Cerebellar nuclear complex (tissue), 1 donor: ENCODE measurements at places on chromosomes 1 and 21.

DNA sequence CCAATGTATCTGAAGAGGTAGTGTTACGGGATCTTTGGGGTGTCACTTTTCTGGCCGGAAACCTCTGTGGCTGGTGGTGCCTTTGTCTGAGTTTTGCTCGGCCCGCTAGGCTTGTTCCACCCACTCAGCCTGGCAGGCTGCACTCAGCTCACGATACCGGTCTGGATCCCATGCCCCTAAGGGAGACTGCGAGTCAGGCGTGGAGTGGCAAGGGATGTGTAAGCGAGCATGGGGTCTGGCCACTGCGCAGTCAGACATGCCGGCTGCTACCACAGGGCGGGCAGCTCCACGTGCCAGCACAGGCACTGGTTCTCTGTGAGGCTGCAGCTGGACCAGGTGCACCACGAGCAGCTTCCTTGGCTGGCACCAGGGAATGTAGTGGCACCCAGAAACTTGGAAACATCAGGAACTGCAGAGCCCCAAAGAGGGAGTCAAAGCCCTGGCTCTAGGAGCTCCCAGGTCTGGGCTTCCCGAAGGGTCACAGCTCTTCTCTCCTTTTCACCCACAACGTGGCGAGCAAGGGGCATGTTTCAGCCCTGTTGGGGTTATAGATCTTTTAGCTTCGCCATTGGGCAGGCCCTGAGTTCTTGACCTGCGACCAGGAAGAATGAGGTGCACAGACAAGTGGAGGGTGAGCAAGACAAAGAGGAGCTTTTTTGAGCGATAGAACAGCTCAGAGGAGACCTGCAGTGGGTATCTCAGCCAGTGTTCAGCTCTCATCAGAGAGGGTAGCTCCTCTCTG lies 23.8 kb upstream of the LRRC8C start:
- DNase-seq: no peak

DNA sequence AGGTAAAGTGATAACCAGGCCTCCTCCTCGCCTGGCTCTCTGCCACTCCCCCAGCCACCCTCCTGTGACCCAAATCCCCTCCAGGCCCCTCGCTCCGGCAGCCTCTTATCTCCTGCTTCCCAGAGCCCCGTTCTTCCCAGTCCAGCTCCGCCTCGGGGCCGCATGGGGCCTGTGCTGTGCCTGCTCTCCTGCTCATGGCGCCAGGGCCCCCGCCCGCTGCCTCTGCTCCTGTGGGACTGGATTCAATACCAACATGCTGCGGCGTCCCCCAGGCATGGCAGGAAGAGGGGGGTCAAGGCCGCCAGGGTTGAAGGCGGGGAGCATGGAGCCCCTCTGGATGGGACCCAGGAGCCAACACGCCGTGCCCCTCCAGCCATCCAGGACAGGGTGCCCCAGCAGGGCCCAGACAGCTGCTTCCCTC lies 213.0 kb upstream of the VAMP3 start:
- DNase-seq: no peak

DNA sequence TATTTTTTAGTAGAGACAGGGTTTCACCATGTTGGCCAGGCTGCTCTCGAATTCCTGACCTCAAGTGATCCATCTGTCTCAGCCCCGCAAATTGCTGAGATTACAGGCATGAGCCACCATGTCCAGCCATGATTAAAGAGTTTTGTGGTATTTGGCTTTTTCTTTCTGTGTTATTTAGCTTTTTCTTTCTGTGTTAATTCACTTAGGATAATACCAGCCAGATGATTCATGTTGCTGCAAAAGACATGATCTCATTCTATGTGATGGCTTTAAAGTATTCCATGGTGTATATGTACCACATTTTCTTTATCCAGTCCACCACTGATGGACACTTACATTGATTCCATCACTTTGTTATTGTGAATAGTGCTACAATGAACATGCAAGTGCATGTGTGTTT lies 1135.2 kb downstream of the AMY1C start:
- DNase-seq: no peak

GRCh38 chr21:19122356-19122755 lies 718.8 kb upstream of the TMPRSS15 start:
- DNase-seq: no peak

DNA sequence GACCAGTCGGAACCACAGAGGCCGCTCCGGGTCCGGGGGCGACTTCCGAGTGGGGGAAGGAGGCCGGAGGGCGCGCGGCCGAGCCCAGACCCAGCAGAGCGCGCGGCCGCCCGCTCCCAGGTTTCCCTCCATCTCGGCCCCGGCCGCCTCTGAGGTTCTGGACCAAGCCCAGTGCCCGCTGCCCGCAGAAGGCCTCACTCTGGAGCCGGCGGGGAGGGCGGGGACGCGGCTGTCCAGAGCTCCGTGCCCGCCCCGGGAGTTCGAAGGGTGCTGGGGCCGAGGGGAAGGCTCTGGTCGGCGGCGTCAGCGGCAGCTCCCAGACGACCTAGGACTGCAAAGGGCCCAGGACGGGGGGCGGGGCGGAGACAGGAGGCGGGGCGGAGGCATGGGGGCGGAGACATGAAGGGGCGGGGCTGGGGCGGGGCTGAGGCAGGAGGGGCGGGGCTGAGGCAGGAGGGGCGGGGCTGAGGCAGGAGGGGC lies 48.0 kb upstream of the SLC19A1 start:
- DNase-seq: no peak

DNA sequence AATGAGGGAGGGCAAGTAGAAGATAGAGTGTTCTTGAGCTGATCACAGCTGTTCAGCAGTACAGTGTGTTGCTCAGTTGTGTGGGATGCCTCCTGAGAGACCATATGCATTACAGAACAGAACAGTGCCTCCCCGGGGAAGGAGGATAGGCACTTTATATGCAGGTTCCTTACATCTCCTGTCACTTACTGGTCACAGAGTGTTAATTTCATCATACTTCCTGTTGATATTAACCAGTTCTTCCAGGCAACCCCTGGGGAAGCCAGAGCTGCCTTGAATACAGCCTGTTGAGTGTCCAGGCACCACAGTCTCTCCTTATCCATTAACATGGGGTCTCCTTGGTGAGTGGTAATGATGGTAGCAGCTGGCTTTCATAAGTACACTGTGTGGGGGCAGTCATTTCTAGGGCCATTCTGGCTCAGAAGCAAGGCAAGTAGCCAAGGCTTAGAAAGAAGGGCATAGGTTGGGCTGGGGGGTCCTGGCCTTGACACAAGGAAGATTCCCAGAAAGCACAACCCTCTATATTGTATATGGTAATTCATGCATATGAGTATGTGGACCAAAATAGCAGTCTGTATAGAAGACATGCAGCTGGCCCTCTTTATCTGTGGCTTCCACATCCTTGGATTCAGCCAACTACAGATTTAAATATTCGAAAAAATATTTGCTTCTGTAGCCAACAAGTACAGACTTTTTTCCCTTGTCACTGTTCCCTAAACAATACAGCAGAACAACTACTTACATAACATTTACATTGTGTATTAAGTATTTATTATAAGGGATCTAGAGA lies 142.4 kb downstream of the ZP4 start:
- DNase-seq: no peak

DNA sequence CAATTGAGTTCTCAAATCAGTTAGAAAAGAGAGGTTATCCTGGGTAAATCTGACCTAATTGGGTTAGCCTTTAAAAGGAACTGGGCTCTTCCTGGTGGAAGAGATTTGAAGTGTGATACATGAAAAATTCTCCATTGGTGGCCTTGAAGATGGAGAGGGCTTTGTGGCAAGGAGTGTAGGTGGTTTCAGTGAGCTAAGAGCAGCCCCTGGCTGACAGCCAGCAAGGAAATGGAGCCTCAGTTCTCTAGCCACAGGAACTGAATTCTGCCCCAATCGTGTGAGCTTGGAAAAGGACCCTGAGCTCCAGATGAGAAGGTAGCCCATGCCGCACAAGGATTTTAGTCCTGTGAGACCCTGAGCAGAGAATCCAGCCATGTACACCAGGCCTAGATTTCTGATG lies 12.7 kb upstream of the HYI start:
- no peak for DNase-seq

- no peak for DNase-seq
These were observed 60.8 kb downstream of the COL18A1 start for GRCh38 chr21:45465611-45466329.

DNA sequence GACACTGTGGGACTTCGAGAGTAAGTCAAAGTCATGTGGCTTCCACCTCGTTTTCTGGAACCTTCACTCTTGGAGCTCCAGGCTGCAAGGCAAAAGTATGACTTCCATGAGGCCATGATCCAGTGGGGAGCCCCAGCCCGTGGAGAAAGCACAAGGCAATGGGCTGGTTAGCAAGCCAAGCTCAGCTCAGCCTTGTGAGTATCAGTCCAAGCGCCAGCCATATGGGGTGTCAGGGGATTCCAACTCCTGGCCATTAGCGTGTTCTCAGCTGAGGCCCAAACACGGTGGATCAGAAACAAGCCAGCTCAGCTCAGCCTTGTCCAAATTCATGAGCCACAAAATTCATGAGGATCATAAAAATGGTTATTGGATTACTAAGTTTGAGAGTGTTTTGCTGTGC lies 261.0 kb downstream of the RHOU start:
- no peak for DNase-seq

- DNase-seq: no peak
These were observed 1.8 kb downstream of the FOXD3 start for GRCh38 chr1:63323865-63324778.

DNA sequence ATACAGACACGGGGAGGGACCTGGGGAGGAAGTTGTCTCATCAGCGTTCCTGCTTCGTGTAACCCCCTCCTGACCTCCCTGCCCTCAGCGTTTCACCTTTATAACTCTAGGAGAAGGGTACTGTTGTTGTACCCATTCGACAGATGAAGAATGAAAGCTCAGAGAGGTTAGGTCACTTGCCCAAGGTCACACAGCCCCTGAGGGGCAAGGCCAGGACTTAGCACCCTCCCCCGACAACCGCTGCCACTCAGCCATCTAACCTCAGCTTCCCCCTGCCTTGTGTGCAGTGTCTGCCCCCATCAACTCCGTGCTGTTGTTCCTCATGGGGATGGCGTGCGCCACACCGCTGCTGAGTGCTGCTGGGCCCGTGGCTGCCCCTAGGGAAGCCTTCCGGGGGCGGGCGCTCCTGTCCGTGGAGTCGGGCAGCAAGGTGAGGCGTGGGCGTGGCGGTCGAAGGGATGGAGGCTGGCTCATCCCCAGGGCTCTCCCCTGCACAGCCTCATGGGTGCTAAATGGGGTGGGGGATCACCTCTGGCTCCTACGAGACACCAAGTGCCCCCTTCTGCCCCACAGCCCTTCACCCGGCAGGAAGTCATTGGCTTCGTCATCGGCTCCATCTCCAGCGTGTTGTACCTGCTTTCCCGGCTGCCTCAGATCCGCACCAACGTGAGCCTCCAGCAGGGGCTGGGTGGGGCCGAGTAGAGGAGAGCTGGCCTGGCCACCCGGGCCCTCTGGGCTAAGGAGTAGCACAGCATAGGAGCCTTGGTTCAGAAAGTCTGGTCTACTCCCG lies 14.0 kb downstream of the SLC66A1 start:
- no peak for DNase-seq

DNA sequence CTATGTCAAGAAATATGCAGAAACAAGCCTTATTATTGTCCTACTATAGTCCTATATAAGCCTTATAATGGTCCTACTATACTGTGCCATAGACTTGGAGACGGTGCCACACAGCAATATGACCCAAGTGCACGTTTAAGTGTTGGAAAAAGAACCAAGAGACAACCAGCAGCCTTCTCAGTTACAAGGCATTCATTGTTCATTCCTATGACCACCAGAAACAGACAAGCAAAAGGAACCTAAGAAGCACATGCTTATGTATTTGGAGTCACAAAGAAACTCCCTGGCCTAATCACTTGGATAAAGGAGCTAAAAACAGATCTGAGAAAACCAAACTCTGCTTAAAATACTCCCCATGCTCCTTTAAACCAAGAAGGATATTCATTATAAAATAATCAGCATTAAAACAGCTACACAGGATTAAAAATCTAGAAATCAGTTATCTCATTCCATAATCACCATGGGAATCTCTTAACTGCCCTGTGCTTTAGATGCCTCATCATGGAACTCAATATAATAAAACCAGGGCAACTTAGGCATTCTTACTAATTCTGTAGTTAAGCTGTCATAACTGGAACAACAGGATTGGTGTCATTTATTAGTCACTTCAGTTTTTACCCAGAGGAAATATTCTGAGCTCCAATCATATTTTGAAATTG lies 7.0 kb downstream of the COLGALT2 start:
- no peak for DNase-seq

- no peak for DNase-seq
These were observed 27.6 kb downstream of the NDC1 start for GRCh38 chr1:53810497-53810896.
